Stimulated activated CD4-positive, alpha-beta T cell treated with anti-CD3 and anti-CD28 coated beads, TNF-alpha, amount 100 ng/mL, for 4 hours (primary cell): ENCODE measurements at places on chromosomes 12 and 14.

DNA sequence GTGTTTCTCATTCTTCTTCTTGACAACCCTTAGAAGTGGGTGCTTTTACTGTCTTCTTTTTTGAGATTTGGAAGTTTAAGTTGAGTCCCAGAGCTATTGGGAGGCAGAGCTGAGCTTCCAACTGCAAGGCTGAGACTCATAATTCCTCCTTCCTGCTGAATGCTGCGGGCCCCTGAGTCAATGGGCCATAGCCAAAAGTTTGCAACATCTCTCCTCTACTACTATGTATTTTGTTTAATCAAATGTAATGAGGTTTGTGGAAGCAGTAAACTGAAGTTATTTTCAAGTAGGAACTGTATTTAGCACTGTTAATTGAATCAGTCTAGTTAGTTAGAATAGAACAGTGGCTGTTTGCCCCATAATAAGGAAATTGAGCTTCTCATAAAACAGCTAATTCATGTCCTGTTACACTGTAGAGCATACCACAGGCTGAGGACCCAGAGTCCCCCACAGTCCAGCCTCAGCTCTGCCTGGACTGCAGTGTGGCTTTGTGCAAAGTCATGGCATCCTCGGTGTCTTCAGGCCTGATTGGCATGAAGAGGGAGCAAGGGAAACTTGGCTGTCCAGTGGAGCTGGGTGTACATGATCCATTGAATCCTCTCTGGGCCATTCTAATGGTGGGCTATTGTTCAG is 631.7 kb downstream of the VRK1 start:
- DNase-seq: no peak

DNA sequence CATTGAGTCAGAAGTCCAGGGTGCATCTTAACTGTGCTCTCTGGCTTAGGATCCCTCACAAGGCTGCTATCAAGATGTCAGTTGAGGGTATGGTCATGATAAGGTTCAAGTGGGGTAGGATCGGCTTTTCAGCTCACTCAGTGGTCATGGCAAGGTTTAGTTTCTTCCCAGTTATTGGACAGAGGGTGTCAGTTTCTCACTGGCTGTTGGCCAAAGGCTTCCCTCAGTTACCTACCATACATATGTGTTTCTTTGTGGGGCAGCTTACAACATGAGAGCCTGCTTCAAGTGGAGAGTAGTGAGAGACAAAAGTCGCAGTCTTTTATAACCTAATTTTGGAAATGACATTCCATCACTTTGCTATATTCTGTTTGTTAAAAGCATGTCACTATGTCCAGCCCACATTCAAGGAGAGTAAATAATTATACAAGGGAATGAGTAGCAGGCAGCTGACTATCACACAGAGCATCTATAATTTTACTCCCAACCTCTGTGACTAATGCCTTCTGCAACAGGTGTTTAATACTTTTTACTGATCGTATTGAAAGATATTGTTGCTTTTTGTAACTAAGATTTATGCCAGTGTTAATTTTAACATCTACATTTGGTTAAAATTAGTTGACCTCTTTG is 572.8 kb upstream of the FBXO33 start:
- no peak for DNase-seq

- no peak for DNase-seq
These were observed 10.6 kb downstream of the TMED10 start for GRCh38 chr14:75165586-75166391.

- DNase-seq: no peak
These were observed 17.6 kb upstream of the AEBP2 start for GRCh38 chr12:19421503-19422282.

DNA sequence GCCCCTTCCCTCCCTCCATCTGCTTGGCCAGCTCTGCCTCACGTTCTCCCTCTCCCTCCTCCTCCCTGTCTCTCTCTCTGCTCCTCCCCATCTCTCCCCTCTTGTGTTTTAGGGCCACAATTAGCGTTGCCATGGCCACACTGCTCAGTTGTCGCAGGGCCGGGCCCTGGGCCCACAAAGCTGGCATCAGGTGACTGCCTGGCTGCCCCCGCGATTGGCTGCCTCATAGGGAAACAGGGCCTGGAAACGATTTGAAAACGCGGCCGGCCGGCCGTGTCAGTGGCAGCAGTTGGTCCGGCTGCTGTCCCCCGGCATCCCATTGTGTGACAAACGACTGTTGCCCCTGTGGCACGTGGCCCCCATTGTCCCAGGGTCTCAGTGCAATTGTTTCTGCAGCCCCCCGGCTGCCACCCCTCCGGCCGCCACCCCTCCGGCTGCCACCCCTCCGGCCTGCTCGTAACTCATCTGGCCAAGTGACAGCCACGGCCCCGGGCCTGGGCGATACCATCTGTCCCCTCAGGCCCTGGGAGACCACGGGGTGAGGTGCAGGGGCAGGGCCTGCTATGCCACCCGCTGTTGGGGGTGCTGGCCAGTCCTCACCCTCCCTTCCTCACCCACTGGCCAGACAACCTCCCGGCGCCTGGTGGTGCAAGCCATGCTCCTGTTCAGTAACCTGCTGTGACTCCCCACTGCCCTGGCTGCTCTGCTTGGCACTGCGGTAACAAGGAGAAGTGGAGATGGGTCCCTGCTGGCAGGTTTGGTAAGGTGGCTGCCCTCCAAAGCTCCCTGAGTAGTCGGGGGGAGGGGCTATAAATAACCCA is 17.4 kb downstream of the FOXN4 start:
- no peak for DNase-seq

DNA sequence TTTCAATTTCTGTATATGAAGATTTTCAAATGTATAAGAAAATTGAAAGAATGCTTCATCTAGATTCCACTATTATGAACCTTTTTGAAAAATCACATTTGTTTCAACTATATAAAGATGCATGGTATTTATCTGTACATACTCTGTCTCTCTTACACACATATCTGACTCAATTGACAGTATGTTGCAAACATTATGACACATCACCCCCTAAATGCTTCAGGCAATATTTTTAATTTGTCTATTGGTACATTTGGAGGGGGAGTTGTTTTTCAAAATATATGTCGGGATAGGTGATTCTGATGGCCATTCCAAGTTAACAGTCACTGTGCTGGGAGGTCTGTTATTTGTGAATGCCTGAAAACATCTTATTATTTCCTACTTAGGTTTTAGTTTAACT is 14.4 kb downstream of the PCNX1 start:
- DNase-seq: no peak

DNA sequence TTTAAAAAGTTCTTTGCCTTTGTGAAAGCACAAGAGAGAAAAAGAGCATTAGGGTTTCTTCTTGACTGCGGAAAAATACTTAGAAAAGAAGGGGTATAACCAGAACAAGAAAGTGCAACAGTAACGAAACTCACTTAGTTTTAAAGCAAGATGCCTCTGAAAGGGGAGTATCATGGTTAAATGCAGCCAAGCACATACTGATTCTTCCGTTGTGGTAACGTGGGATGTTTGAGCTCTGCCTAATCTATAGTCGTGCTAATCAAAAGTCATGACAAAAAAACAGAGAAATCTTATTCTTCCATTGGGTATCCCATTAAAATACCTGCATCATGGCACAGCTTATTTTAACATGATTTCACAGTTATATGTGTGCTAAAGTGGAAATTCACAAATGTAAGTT is 187.8 kb upstream of the LRFN5 start:
- DNase-seq: no peak

DNA sequence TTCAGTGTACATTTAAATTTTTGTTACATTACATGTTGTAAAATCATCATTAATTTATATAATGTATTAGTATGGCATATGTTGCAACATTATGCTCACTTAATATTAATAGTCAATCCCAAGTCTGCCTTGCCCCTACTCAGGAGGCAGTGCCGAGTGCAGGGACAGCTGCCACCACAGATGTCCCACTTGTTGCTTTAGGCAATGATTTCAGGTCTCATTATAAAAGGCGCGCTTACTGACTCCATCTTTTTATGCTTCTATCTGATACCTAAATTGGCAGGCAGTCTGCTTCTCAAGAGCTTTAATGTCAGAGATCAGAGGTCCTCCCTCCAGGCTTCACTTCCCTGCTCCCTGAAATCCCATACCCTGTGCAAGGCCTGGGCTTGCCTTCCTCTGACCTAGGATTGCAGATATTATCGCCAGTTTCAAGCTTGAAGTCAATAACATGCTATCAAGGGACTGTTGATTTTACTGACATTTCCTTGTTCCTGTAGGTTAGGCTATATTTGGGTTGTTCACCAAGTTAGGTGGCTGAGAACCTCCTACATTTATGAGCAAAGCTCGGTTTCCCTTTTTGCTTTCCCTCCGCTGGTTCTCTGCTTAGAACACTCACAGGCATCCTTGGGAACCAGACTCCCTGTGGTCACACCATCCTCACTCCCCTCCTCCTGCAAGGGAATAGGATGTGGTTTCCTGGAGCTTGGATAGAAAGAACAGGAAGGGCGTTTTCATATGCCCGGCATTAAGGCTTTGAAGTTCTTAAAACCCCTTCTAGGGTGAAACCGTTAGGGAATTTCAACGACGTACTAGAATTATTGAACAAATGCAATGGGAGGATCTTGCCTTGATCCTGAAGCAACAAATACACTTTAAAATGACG is 208.4 kb upstream of the FKBP4 start:
- no peak for DNase-seq

- no peak for DNase-seq
These were observed 1.2 kb downstream of the MLF2 start for GRCh38 chr12:6751767-6752166.

- DNase-seq: no peak
These were observed 377.8 kb downstream of the FUT8 start for GRCh38 chr14:65790172-65790815.

GRCh38 chr14:34604995-34605394 is 25.0 kb downstream of the SNX6 start:
- DNase-seq: no peak

GRCh38 chr12:4003576-4003975 is 130.4 kb upstream of the PARP11 start:
- no peak for DNase-seq

GRCh38 chr14:65832431-65833266 is 420.1 kb downstream of the FUT8 start:
- DNase-seq: no peak

GRCh38 chr12:26426652-26427051 is 231.3 kb downstream of the SSPN start:
- DNase-seq: no peak

DNA sequence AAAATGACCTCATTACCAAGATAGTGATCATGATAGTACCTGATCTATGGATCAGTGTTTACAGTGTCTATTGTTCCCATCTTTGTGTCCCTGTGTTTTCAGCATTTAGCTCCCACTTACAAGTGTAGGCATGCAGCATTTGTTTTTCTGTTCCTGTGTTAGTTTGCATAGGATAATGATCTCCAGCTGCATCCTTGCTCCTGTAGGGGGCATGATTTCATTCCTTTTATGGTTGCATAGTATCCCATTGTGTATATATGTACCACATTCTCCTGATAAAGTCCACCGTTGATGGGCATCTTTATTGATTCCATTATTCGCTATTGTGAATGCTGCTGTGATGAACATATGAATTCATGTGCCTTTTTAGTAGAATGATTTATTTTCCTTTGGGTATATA is 215.4 kb upstream of the NAV3 start:
- DNase-seq: no peak

- DNase-seq: no peak
These were observed 11.9 kb upstream of the SLC2A13 start for GRCh38 chr12:40117818-40118217.

GRCh38 chr14:23694085-23694948 is 58.2 kb downstream of the DHRS2 start:
- no peak for DNase-seq

GRCh38 chr12:77002382-77002781 is 63.0 kb downstream of the E2F7 start:
- no peak for DNase-seq

- no peak for DNase-seq
These were observed 63.4 kb downstream of the ITPR2 start for GRCh38 chr12:26769611-26770010.

DNA sequence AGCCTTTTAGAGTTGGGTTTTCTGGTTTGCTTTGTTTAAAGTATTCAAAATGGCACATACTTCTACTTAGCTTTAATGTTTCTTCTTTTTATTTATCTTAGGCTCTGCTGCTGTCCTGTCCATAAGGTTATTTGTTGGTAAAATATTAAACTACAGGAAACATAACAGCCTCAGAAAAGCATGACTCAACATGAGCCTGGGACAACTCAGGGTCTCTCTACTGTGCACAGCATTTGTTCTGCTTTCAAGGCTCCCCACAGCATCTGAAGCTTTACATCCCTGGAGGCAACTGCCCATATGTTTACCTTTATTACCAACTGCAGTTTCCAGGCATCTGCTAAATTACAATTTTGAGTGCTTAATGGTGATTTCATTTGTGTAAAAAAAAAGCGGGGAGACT is 954.2 kb upstream of the FBXO33 start:
- no peak for DNase-seq

DNA sequence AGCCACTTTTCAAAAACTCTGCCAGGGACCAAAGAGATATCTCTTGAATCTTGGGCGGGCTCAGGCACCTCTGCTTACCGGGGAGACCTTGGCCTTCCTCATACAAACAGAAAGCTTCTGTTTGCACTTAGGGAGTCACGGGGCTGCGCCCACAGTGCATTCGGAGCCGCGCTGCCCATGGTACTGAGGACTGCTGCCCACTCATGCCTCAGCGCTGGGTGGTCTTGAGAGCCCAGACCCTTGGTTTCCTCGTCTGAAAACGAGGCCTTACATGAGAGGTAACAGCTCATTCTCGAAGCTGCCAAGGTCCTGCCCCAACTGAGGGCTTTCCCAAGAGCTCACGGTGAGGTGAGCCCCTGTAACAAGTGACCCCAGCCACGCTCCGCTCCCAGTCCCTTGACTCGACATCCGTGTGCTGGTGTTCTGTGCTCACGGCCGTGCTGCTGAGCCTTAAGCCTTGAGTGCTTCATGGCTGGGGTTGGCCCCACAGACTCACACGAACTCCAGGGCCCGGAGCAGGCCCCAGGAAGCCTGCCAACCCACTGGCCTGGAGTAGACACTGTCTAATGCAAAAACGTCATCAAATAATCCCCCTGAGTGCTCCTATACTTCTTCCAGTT is 47.4 kb upstream of the GPR68 start:
- DNase-seq: no peak

GRCh38 chr12:69966839-69967238 is 141.8 kb downstream of the MYRFL start:
- no peak for DNase-seq

DNA sequence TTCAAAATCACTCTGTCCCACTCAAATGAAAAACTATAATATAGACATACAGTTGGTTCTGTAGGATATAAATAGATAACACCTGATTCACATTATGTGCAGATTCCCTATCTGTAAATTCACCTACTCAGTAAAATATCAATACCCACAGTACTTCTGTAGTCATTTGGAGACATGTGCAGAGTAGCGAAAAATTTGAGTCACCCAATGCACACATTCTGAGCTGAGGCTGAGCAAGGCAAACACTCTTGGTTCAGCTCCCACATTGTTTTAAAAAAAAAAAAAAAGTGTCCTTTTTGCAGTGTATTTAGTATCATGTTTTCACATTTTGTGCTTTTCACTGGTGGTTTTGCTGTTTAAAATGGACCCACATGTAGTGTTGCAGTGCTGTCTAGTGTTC is 27.3 kb upstream of the BBS10 start:
- no peak for DNase-seq
